ENCODE measurements at places on chromosomes 3 and 15.

DNA sequence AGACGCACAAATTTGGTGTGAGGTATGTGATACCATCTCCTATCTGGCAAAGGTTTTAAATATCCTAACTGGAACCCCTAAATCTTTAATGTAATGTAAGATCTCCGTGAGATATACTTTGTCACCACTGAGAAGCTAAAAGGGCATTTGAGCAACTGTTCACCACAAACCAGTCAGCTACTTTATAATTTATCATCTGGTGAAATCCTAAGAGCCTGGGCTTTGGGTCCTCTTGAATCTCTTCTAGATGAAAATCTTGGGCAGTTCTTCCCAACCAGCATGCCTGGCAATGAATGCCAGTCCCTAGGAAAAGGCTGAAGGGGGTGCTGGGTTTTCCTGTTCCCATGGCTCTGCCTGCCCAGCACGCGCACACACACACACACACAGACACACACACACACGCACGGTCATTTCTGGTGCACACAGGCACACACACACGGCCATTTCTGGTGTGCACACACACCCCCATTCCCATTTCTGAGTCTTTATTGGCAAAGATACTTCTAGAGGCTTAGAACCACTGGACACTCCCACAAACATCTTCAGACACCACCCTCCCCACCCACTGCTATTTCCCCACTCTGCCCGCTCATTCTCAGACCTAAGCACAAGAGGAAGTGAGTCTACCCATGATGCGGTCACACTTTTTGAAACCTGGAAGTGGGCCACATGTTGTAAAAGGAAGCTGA, 72.6 kb downstream of the MYO1E start:
- peak; percentile 90 for DNase-seq

GRCh38 chr15:79086814-79087213, 3.8 kb downstream of the RASGRF1 start:
- DNase-seq: no peak

DNA sequence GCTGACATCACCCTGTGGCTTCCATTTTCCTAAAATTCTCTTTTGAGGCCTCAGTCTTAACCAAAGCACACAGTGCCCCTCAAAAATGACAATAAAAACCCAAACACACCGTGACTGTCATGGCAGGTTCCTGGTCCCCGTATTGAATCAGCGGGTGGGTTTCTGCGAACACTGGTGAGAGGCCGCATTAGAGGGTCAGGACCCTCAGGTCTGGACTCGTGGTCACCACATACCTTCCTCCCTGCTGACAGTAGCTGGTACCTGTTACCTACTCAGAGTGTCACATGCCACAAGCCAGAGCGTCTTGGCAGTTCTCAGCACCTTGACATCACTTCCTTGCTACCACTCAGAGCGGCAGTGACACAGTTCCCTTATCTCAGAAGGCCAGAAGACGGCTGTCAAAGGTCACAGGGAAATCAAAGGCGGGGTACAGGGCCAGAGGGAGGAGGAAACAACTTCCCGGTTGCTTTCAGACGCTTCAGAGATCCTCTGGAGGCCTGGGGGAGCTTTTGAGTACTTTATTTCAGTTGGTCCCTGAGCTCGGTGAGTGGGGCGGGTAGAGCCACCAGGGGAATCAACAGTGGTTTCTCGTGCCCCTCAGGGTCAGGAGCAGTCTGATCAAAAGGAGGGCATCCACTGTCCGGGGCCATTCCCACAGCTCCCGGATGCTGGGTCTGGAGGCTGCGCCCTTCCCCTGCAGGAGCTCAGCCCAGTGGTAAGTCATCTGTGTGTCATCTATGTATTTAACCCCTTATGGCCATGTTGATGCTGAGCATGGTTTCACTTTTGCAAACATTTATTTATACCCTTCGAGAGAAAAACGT, at the start of the genes CCR5AS and CCRL2:
TSS of gene CCR5AS (minus strand) at position 279 of the 824 bp plus-strand sequence.
TSS of gene CCRL2 (plus strand) at position 472 of the 824 bp plus-strand sequence. CDS start 821 bp downstream, outside the sequence.
- DNase-seq: peak; percentile 62

- DNase-seq: no peak
These were observed 312.5 kb downstream of the OXSM start for GRCh38 chr3:26102376-26102775.

DNA sequence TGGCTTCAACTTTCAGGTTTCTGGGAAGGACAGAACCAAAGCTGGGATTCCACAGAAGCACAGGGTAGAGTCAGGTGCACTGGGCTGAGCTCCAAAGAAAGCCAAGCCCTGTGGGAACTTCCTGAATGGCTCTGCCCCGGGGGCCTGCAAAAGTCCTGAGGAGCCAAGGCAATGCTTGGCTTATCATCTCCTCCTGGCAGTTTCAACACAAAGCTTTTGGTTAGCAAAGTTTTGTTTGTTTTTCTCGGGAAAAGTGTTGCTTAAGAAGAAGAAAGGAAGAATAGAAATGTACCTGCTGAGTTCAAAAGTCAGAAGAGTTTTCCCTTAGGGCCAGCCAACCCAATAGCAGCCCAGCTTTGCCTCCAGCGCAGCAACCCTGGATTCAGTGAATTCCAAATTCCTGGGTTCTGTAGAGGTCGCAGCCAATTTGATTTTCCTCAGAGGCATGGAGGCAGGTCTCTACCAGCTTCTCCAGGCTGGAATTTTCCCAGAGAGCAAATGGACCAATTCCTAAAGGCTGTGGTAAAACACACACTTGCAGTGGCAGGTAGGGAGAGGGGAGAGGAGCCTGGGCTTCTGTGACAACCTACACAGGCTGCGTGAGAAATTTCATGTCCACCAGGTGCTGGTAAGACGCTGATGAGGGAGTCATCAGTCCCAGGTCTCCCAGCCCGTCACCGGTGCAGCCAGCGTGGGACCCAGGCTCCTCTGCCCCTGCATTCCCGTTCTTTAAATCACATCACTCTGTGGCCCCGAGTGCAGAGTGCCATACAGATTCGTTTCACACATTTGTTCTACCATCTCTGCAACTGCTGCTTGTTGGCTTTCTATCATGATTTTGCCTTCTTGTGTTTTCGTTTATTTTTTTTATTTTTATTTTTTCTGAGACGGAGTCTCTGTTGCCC, 54.3 kb upstream of the SNRPA1 start:
- DNase-seq: peak; percentile 30

DNA sequence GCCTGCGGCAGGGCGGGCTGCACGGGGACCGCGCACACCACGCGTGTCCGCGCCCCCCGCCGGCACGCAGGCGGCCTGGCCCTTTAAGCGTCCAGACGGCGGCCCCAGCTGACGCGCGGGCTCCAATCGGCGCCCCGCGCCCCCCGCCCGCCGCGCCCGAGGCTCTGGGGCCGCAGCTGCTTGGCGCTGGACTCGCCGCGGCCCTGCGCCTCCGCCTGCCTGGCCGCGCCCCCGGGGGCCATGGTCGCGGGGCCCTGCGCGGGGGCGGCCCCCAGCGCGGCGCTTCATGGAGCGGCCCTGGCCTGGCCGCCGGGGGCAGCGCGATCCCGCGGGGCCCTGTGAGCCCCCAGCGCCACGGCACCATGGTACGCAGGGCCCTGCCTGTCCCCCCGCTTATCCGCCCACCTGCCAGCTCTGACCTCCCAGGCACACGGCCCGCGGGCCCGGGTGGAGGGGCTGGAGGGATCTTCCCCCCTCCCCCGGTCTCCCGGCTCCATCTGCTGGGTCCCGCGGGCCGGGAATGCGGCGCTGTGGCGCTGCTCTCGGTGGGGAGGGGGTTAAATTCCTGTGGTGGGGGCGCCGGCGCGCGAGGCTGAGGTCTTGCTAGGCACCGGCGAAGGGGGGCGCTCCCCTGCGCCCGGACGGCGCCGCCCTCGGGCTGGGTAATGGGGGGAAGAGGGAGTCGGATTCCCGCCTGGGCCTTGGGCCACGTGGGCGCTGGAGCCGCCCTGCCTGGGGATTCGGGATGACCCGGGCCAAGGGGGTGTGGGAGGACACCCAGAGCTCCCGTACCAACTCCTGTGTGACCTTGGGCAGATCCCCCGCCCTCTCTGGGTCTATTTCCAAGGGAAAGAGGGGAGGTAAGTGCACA, 1.1 kb downstream of the ZBTB47 start:
- peak; percentile 63 for DNase-seq

DNA sequence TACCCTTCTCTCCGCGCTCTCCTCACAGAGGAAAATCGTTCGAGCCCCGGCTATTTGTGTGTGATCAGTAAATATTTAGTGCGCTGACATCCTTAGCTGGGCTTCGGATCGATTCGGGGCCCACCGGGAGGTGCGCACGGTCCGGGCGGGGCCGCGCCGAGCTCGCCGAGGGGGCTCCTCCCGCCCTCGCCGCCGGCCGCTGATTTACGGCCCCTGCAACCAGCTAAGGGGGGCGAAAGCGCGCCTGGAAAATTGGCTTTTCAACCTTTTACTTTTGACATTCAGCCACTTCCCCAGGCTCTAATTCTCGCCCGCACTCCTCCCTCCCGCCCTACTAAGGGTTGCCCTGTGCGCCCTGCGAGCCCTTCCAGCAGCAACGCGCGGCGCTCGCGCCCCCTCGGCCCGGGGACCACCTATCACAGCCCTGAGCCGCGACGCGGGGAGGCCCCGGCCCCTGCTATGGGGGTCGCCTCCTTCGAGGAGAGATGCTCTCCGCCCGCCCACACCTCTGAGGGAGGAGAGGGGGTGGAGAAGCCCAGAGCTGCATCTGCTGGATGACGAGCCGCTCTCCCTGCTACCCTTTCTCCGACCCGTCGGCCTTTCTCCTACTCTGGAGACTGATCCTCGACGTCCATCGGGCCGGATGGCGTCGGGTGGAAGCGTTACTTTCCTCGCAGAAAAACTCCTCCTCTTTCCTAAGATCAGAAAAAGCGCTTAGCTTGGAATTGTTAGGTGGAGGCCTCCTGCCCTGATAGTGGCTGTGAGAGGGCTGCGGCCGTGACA, 7.8 kb upstream of the NR2F2 start:
- DNase-seq: no peak
